ENCODE measurements at places on chromosomes 12 and 14. TPM values are rescaled to one million over a fixed set of nuclear protein-coding genes. Genes with fewer than 3 reads are reported as not detected.

Gene CCDC196
- total RNA-seq: not detected

Gene PDZRN4
- total RNA-seq: not detected

Gene BCL11B
- total RNA-seq: 101 TPM

Gene STAT6
- 68.1 TPM for total RNA-seq

Gene ALDH2
- total RNA-seq: 55.2 TPM

Gene OR8S1
- not detected for total RNA-seq

Gene SYNE2
- total RNA-seq: 131 TPM

Gene RNASE7
- not detected for total RNA-seq

Gene ACOT4
- 0.42 TPM for total RNA-seq

Gene GPRC5D
- total RNA-seq: 0.31 TPM

Gene EID3
- 19.9 TPM for total RNA-seq

Gene FOXG1
- not detected for total RNA-seq

Gene TAS2R50
- total RNA-seq: 0.31 TPM

Gene MYBPC1
- not detected for total RNA-seq

Gene PDE3A
- total RNA-seq: 1.3 TPM

Gene CCDC38
- total RNA-seq: not detected

Gene KLRG1
- total RNA-seq: 23.6 TPM

Gene GUCY2C
- total RNA-seq: not detected

Gene AKAP5
- total RNA-seq: 2.3 TPM

Gene POTEG
- not detected for total RNA-seq

Gene SLCO1C1
- total RNA-seq: not detected

Gene GPR68
- total RNA-seq: 1.7 TPM

Gene ITPR2
- 33.4 TPM for total RNA-seq

Gene FGF23
- not detected for total RNA-seq

Gene WNT1
- 0.10 TPM for total RNA-seq

Gene NKX2-1
- not detected for total RNA-seq

Gene SRRM4
- total RNA-seq: not detected

Gene RAD51AP1
- total RNA-seq: 1.0 TPM

Gene CACNA1C
- 0.10 TPM for total RNA-seq

Gene ENDOU
- not detected for total RNA-seq
